Cortex of kidney (tissue), 1 donor: ENCODE measurements at places on chromosomes 7 and 10.

- no peak for DNase-seq
Measured at GRCh38 chr7:65910237-65910636, 37.4 kb downstream of the VKORC1L1 start.

- DNase-seq = no peak
Measured at GRCh38 chr7:94540428-94540827, 30.8 kb downstream of the CASD1 start.

DNA sequence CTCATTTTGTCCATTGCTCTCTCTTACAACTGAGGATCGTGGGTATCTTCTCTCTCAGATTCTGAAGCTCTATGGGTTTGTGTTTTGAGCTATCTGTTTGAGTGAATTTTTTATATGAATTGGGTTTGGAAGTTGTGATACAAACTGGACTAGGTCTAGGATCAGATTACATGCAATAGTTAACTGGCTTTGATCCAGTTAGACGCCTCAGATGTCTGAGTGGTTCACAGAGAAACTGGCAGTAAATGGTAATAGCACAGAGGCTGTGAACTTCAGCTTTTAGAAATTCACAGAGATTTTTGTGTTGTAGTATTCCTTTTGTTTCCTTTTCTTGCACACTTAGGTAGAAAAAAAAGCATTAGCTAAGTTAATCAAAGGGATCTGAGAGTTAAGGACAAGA, 12.7 kb upstream of the DNMBP start:
- no peak for DNase-seq

DNA sequence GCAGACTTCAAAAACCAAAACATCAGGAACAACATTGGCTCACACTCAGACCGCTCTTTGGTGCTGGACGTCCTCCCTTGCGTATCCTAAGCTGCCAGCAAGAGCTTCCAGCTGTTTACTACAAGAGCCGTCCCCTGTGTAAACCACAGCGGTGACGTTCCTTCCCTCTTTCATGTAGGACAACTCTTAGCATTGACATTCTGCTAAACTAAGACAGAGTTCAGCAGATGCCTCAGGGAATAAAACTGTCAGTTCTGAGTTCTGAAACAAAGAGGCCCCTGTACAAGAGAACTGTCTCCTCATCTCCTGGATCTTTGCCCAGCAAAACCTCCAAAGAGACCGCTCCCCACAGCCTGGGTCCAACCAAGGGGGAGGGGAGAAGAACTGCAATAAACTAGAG, 57.8 kb upstream of the OPALIN start:
- no peak for DNase-seq

GRCh38 chr7:36620166-36620708, 104.1 kb downstream of the AOAH start:
- no peak for DNase-seq

DNA sequence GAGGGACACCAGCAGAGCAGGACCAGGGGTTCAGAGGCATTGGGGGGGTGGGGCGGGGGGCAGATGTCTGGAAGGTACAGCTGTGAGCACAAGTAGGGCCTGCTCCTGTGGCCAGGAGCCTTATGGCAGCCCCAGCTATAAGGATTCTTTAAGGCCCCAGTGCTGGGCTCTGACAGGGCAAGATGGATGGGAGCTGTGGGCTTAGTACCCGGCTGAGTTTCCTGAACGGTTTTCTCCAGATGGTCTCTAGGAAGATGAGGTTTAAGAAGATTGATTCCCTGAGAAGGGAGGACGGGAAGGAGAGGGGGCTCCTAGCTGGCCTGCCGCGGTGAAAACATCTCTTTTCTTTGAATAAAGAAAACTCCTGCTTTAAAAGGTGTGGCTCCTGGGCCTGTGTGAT, 30.1 kb upstream of the COMTD1 start:
- no peak for DNase-seq

GRCh38 chr7:98354052-98354451, 46.8 kb downstream of the BAIAP2L1 start:
- no peak for DNase-seq

DNA sequence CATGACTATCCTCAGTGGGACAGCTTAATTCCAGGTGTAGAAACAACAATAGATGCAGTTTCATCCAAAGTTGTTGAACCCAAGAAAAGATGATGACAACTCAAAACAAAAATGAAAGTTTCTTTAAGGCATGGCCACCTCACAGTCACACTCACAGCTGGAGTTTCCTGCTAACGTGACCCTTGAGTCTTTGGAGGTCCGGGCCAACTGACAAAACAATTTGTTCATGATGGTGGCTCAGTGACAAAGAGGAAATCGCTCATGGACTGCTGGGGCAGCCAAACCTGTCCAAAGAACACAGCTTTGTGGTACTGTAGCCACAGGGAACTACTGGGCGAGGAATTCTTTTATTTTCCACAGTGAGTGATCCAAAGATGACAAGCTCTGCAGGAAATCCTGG, 96.0 kb upstream of the JCAD start:
- no peak for DNase-seq

DNA sequence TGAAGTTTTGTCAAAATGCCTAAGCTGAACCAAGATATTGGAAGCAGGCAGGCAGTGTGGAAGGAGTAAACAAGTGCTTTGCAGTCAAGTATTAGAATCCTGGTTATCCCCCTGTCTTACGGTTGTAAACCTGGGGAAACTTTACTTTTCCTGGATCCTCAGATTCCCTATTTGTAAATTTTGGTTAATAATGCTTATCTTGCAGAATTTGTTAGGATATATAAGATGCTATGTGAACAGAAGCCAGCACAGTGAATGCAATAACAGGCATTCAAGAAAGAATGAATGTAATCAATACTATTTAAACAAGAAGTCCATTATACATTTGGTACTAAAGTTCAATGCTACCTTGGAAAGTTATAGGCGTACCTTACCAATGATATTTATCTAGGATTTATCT, 91.8 kb upstream of the STK17A start:
- no peak for DNase-seq

- DNase-seq = no peak
Measured at GRCh38 chr10:79385804-79386531, 38.7 kb downstream of the PPIF start.

DNA sequence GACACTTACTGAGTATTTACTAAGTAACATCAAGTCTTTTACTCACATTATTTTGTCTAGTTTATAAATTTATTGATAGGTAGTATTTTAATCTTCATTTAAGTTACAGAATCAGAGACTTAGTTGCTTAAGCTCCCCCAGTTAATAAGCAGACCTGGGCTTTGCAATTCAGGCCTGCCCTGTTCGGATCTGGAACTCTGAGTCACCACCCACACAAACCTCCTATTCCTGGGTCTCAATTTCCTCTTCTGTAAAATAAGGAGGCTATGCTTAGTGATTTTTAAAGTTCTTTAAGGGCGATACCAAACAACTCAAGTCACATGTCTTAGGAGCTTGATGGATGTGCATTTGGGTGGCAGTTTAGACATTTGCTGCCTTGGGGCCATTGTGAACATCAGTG, 3.5 kb upstream of the MGAM start:
- no peak for DNase-seq

GRCh38 chr7:12768948-12769347, 81.5 kb downstream of the ARL4A start:
- no peak for DNase-seq

- DNase-seq = no peak
Measured at GRCh38 chr10:94049911-94050310, 56.2 kb downstream of the PLCE1 start.

DNA sequence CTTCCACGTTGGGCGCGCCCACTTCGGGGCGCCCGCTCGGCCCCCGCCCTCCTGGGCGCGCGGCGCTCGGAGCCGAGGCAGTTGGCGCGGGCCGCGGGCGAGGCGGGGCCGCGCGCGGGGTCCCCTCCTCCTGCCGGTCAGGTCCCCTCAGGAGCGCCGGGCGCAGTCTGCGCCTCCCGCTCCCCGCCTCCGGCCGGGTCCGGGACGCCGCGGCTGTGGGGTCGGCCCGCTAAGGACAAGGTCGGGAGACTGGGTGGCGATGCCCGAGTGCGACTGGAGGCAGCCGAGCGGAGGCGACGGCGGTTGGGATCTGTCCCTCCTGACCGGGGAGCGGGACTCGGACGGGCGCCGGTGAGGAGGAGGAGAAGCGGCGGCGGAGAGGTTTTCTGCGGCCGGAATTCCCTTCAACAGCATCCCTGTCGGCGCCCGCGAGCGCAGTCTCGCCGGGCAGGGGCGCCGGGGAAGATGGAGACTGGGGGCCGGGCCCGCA, at the start of gene ATRNL1:
Gene ATRNL1, plus strand, starts transcription at position 80 of the 490 bp plus-strand sequence. Its CDS starts 386 bp downstream, at position 466.
- DNase-seq = no peak

DNA sequence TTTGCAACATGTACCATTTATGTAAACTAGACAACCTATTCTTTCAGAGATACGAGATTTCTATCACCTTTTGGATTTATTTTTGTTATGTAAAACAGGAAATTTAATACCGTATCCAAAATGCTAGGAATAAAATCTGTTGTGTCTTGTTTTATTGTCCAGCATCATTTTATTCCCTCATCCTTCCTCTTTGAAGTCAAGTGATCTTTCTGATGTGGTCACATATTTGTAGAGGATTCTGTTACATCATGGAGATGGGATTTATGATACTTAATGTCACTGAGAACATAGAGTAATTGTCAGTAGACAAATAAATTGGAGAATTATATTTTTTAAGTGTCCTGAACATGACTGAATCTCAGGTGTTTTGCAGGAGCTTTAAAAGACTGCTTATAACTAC, 64.7 kb downstream of the ZNF277 start:
- no peak for DNase-seq

- DNase-seq = no peak
Measured at GRCh38 chr7:2718296-2718965, 30.4 kb downstream of the AMZ1 start.

DNA sequence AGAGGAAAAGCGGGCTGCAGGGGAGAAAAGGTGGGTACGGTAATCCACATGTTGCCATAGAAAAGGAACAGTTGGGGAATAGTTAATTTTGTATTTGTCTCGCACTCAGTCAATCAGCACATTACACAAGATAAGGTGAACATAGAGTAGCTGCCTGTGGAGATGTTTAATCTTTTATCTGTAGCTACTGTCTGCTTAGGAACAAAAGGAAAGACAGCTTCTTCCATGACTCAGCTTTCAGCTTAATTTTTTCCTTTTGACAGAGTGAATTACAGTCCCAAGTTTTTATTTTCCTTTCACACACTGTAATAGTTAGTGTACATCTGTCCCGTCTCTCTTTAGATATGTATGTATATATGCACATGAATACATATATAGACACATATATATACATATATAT, 39.3 kb upstream of the PODXL start:
- DNase-seq = no peak

DNA sequence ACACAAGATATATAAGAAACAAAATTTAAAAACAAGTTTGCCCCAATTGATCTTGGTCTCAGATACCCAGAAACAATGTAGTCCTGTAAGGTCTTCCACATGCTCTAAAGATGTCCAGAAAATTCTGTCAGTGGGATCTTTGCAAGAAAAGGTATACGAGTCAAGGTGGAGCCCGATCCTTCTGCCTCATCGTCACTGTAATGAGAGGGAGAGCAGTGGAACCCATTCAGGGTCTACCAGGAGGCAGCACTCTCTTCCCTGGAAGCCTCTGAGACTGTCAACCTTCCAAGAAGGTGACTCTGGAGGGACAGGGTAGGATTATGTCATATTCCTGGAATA, 112.8 kb downstream of the JCAD start:
- DNase-seq = no peak

- DNase-seq = no peak
Measured at GRCh38 chr7:111164442-111164841, 73.5 kb downstream of the LRRN3 start.

GRCh38 chr10:27258838-27259812, 18.5 kb upstream of the ACBD5 start:
- no peak for DNase-seq

DNA sequence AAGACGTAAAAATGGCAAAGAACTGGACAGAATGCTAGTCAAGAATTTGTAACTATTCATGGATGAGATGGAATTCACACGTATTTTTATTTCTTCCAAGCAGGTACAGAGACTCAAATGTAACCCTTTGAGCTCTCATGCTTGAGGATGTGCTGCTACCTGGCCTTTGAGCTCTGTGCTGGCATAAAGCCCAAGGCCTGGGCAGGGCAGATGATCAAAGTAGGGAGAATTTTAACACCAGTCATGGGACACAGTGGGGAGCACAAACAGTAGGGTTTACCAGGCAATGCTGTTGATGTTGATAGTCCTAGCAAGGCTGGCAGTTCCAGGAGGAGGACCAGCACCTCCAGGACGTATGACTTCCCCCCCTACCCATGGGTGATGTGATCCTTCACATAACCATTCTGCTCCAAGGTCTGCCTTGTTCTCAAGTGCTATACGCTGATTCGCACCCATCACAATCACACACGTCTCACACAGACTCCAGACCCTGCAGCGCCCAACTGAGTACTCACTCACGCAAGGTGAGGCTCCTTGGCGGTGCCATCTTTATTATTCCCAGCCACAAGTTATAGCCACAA, 48.6 kb upstream of the DLG5 start:
- no peak for DNase-seq

DNA sequence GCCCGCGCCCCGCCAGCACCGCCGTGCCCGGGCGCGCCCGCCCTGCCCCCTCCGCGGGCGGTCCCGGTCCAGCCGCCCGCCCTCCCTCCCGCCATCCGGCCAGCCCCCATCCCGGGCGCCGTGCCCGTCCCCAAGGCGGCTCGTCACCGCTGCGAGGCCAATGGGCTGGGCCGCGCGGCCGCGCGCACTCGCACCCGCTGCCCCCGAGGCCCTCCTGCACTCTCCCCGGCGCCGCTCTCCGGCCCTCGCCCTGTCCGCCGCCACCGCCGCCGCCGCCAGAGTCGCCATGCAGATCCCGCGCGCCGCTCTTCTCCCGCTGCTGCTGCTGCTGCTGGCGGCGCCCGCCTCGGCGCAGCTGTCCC, at the start of gene HTRA1:
Gene HTRA1, plus strand, starts transcription at position 187 of the 362 bp plus-strand sequence. Its CDS starts 100 bp downstream, at position 287.
- DNase-seq = no peak

DNA sequence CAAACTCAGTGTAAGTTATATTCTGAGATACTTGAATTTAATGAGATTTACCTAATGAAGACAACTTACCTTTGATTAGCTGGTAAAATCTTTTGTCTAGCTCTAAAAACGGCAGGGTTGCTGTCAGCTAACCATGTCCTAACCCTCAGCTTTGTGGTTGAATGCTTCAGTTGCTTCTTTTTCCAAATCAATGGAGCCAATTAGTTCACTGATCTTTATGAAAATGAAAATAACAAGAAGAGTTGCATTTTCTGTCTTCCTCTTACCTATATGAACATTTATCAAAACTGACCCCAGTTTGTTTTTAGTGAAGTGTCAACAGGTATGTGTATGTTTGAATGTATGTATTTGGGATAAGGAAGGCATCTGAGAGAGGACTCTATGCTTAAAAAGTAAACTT, 253.1 kb upstream of the MTPN start:
- no peak for DNase-seq

DNA sequence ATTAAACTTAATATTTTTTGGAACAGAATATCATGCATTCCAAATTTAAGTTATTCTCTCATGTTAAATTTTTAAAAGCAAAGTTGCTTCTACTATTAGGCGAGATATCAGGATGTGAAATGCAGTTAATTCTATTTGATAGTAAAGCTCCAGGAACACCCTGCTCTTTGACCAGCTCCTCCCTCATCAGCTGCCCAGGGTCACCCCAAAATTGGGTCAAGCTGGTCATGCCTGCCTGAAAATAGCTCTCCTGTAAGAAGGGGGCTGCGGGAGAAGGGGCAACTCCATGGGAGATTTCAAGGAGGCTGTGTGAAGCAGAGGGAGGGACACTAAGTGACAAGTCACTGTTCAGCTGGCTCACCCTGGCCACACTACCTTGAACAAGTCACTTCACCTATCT, 5.9 kb downstream of the PPP1R3C start:
- DNase-seq = no peak
